ENCODE measurements at places on chromosomes 3 and 15. TPM values are rescaled to one million over a fixed set of nuclear protein-coding genes. Genes with fewer than 3 reads are reported as not detected.

IGSF10 gene
- 0.10 TPM for total RNA-seq

TGM5 gene
- not detected for total RNA-seq

NR1I2 gene
- not detected for total RNA-seq

CLDN11 gene
- total RNA-seq, result 1.9 TPM

DNA sequence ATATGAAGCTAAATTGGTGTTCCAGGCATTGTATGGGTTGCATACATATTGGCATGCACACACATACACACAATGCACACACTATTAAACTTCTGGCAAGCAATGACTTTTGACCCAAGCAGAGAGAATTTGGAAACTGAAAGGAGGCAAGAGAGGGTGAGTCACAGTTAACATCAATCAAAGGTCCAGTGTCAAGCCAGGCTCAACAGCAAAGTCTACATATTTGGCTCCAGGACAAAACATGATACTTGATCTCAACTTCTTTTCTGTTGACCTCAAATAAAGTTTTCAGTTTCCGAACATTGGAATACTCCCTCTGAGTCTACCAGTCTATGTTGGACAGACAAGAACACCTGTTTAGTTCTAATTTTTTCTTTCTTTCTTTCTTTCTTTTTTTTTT is 28.3 kb downstream of the IL12A start:
- H3K27ac ChIP-seq, result no peak overlapping the region
- DNase-seq, result no peak
- peaks cover 5% of the 10 kb centered on the region for H3K27me3 ChIP-seq
- H3K36me3 ChIP-seq, result no peaks in the 10 kb centered on the region

- DNase-seq, result no peak
- no peaks in the 10 kb centered on the region for H3K36me3 ChIP-seq
- H3K4me1 ChIP-seq, result peaks cover 8% of the 10 kb centered on the region
- H3K27ac ChIP-seq, result no peak overlapping the region
- no peak overlapping the region for H3K4me3 ChIP-seq
Measured at GRCh38 chr15:99433026-99433756, 132.6 kb upstream of the MEF2A start.

GRCh38 chr15:61171209-61171608 is 57.9 kb downstream of the RORA start:
- H3K4me3 ChIP-seq, result no peak overlapping the region
- no peaks in the 10 kb centered on the region for H3K4me1 ChIP-seq
- no peaks in the 10 kb centered on the region for H3K27me3 ChIP-seq
- DNase-seq, result no peak
- no peaks in the 10 kb centered on the region for H3K36me3 ChIP-seq

GRCh38 chr15:31366169-31366734 is 39.6 kb downstream of the KLF13 start:
- H3K4me1 ChIP-seq, result peaks cover 9% of the 10 kb centered on the region
- no peaks in the 10 kb centered on the region for H3K27me3 ChIP-seq
- no peak overlapping the region for H3K27ac ChIP-seq
- H3K4me3 ChIP-seq, result no peak overlapping the region
- no peak for DNase-seq
- no peaks in the 10 kb centered on the region for H3K36me3 ChIP-seq

DNA sequence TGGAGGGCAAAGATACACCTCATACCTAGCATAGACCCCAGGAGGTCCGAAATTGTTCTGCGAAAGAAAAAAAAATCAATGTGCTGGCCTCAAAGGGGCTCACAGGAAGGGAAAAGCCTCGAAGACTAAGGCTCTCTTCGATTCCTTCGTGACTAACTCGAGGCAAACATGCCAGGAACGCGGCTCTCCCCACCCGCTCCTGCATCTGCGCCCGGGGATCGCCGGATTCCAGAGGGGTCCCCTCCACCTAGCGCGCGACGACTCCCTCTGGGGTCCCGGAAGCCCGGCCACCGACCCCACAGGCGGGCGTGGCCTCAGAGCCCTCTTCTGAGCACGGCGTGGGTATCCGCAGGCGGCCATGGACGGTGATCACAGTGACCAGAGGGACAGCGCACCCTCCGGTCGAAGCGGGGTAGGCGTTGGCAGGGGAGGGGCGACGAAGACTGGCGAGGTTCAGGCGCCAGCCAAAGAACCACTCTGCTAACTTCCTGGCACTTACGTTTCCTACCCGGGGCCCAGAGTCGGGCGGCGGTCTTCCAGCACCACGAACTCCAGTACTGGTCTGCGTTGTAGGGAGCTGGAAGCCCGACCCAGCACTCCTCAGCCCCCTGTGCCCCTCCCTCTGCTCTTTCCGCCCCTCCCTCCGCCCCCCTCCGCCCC is 515 bp upstream of the EIF3J start:
- no peaks in the 10 kb centered on the region for H3K27me3 ChIP-seq
- peak overlapping the region; percentile 89 for H3K4me3 ChIP-seq
- peak; percentile 69 for DNase-seq
- H3K27ac ChIP-seq, result peak overlapping the region; percentile 91
- H3K4me1 ChIP-seq, result peaks cover 11% of the 10 kb centered on the region

- DNase-seq, result no peak
- H3K4me3 ChIP-seq, result no peak overlapping the region
- no peaks in the 10 kb centered on the region for H3K27me3 ChIP-seq
- H3K4me1 ChIP-seq, result peaks cover 22% of the 10 kb centered on the region
- H3K27ac ChIP-seq, result peak overlapping the region; percentile 75
Measured at GRCh38 chr3:12437861-12438260, 46.4 kb upstream of the TSEN2 start.

DNA sequence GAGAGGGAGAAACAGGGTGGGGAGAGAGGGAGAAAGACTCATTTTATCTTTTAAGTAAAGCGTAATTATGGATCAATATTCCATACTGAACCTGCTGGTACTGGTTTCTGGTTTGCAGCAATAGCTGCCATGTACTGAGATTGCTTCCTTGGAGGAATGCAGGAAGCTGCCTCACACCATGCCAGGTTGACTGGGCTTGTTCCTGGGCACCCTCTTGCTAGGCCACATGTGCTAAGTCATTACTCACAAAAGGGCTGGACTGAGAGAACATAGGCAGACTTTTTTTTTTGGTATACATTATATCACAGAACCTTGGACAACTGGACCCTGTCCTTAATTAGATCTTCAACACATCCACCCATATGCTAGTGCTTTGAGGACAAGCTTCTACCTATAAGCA is 193.4 kb downstream of the ZNF621 start:
- no peak overlapping the region for H3K27ac ChIP-seq
- H3K27me3 ChIP-seq, result no peaks in the 10 kb centered on the region
- H3K36me3 ChIP-seq, result no peaks in the 10 kb centered on the region
- H3K4me1 ChIP-seq, result no peaks in the 10 kb centered on the region

DNA sequence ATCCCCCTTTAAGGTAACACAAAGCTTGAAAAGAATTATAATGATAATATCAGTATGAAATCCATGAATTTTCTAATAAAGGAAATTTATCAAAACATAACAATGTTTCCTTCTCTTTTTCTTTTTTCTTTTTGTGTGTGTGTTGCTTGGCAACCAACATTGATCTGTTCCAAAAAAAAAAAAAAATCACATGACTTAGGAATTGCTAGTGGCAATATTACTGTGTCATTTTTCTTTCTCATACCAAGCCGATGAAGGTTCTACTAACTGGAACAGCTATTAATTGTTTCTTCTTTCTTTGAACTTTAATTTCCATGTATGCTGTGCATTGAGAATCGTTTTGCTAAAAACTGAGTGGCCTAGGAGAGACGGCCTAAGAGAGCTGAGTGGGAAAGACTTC is 317.7 kb upstream of the ONECUT1 start:
- H3K4me1 ChIP-seq, result no peaks in the 10 kb centered on the region
- H3K27ac ChIP-seq, result no peak overlapping the region
- no peaks in the 10 kb centered on the region for H3K27me3 ChIP-seq
- H3K36me3 ChIP-seq, result no peaks in the 10 kb centered on the region

DNA sequence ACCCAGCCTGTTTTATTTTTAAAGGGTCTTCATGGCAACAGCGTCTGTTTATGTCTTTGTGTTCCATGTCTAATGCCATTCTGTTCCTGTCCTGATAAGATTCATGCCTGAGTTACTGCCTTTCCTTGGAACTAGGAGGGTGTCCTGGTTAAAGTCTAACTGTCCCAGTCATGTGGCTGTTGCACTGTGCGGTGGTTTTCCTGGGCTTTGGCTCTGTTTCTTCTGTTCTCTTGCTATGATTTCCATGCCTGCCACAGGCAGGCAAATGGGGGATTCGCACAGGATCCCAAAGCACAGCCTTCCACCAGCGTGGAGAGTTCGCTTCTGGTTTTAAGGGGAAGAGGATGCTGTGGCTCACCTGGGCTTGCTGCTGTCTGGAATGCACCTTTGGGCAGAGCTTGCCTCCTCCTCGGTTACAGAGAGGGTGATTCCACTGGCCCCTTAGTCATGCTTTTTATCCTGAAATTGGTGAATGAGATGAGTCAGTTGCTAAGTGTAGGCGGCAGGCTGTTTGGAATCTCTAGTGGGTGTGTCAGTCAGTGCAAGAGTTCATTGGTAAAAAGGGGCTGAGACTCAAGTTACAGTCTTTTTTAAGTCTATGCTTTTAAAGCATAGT is 86.8 kb downstream of the CCK start:
- H3K27me3 ChIP-seq, result no peaks in the 10 kb centered on the region
- H3K4me1 ChIP-seq, result no peaks in the 10 kb centered on the region
- no peak overlapping the region for H3K4me3 ChIP-seq
- peak; percentile 13 for DNase-seq
